ENCODE measurements at places on chromosomes 3 and 15.

DNA sequence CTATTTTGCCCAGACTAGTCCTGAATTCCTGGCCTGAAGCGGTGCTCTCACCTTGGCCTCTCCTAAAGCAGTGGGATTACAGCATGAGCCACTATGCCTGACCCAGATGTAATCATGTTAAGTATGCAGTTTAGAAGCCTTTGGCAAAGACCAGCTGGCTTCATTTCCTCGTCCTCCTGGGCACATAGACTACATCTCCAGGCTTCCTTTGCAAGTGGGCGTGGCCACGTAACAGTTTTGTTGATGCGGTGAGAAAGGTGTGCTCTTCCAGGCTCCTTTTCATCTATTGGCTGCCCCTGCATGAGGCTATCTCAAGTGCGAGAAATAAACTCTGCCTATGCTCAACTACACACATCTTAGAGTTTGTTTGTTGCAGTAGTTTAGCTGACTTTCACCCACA is 13.0 kb downstream of the SV2B start:
- DNase-seq = no peak

DNA sequence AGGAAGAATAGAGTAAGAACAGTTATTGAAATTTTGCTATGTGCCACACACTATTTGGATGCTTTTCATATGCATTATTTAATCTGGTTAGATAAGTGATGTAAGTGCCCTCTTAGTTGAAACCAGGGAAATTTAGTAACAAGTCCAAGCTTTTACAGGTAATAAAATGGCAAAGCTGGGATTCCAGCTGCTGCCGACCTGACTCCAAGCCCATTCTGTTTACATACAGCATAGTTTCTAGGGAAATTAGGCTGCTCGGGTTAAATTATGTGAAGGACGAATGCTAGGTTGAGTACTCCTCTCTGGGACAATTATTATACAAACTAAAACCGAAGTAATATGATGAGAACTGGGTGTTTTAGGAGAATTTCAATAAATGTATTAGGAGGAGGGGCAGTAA is 38.7 kb upstream of the FAH start:
- no peak for DNase-seq

GRCh38 chr3:87359826-87360225 is 83.4 kb upstream of the POU1F1 start:
- no peak for DNase-seq

DNA sequence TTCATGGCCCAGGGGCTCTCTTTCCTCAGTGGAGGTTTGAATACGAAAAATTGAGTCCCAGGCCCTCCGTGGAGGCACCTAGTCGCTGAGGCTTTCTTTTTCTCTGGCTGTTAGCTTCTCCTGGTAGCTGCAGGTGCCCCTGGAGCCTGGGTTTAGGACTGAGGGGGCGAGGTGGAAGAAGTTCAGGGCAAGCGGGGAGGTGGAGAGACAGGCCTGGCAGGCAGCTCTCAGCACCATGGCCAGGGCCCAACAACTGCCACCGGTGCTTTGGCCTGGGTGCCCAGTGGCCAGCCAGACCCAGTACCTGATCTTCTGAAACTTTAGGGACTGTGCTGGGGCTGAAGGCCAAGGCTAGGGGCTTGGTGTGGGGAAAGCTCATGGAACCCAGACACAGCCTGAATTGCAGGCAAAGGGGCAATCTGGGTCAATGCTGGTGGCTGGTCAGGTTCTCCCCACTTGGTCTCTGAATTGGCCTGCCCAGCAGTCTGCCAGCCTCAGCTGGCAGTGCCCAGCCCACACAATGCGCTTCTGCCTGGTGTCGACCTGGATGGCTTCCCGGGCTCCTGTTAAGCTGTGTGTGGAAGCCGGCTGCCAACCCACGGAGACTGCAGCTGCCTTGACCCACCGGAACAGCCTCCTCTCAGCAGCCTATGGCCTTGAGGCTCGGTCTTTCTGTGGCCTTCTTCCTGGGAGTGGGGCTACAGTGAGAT is 30.3 kb upstream of the POLG start:
- no peak for DNase-seq

DNA sequence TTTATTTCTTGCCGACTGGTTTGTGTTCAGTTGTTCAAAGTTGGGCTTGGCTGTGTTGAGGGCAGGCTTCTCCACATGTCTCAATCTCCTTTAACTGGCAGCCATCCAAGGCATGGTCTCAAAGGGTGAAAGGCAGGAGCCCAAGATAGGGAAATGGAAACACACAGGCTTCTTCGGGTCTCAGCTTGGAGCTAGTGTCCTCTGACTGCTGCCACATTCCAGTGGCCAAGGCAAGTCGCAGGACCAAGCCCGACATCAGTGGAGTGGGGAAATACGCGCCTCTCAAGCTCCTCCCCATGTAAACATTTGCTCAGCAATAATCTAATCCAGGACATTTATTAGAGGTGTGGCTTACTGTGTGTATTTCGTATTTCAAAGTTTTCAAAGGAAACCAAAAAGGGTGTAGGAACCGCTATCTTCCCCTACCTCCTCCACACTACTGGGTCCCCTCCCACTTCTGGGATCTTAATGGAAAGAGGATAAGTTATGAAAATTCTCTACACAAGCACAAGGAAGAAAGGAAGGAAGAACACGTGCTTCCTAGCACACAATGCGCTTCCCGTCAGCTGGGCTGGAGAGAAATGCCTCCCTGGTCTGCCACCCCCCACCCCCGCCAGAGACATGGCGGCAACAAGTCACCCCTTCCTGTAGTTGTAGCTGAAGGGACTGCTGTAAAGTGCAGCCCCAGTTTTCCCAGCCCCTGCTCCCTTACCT is 181.7 kb downstream of the FAM43A start:
- DNase-seq = no peak

GRCh38 chr15:101269479-101270223 is 7.6 kb downstream of the SELENOS start:
- no peak for DNase-seq

GRCh38 chr3:125107861-125108567 is 52.2 kb upstream of the HEG1 start:
- peak; percentile 66 for DNase-seq

DNA sequence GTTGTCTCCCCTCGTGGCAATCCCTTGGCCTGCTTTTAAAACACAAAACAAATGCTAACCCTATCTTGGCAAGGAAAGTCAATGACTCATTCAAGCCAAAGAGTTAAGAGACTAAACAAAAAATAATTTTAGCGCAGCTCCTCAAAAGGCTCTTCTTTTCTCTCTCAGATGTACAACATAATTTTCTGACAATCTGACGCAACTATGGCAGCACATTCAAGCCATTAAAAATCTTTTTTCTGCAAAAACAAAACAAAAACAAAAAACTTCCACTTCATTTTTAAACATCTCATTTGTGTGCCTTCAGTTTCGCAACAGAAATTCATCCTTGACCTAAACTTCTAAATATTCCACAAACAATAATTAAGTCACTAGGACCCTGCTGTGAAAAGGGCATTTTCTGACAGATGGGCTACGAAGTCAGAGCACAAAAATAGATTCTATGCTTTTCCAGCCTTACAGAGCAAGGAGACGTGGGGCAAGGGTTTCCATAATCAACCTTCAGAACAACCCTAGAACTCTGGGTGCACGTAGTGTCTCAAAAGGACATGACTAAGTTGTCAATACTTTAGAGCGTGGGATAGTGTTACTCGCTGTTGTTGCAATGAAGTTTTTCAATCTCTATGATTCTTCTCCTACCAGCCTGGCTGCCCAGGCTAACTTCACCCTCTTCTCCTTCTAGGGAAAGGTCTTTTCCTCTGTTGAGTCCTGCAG is 84.3 kb downstream of the MB21D2 start:
- DNase-seq = peak; percentile 43

GRCh38 chr15:65303687-65304380 is 643 bp upstream of the RNU5B-1 start:
- DNase-seq = peak; percentile 73

DNA sequence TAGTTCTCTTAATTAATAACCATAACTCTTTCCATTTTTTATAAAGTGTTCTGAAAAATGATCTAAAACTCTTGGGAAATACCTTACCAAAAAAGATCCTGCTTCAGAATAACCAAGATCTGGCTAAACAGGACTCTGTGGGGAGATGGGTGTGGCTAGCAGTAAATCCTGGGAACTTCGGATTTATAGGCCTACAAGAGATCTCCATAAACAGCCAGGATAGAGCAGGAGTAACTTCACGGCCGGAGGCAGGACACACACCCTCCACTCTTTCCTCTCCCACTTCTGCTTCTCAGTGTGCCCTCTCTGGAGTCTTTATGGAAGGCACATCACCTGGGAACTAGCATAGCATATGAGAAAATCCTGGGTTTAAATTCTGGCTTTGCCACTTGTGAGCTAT is 309.4 kb upstream of the SOX2 start:
- DNase-seq = no peak

All from AG20443 (cell line).